ENCODE measurements at places on chromosomes 12 and 14. TPM values are rescaled to one million over a fixed set of nuclear protein-coding genes. Genes with fewer than 3 reads are reported as not detected.

Gene GAS2L3
- polyA plus RNA-seq = 0.98 TPM

Gene CPSF2
- 20.4 TPM for polyA plus RNA-seq

Gene PAH
- not detected for polyA plus RNA-seq

Gene CMKLR1
- 0.06 TPM for polyA plus RNA-seq

Gene MGAT4C
- polyA plus RNA-seq = 20.7 TPM

Gene LRRK2
- 0.54 TPM for polyA plus RNA-seq

Gene GPR65
- polyA plus RNA-seq = not detected

Gene ABCD2
- 0.43 TPM for polyA plus RNA-seq

Gene CEBPE
- not detected for polyA plus RNA-seq

Gene CFAP73
- not detected for polyA plus RNA-seq

Gene CSAD
- polyA plus RNA-seq = 41.9 TPM

Gene DPY19L2
- 37.9 TPM for polyA plus RNA-seq

Measured in neural cell (in vitro differentiated cells).